ENCODE measurements at places on chromosomes 5 and 9.

DNA sequence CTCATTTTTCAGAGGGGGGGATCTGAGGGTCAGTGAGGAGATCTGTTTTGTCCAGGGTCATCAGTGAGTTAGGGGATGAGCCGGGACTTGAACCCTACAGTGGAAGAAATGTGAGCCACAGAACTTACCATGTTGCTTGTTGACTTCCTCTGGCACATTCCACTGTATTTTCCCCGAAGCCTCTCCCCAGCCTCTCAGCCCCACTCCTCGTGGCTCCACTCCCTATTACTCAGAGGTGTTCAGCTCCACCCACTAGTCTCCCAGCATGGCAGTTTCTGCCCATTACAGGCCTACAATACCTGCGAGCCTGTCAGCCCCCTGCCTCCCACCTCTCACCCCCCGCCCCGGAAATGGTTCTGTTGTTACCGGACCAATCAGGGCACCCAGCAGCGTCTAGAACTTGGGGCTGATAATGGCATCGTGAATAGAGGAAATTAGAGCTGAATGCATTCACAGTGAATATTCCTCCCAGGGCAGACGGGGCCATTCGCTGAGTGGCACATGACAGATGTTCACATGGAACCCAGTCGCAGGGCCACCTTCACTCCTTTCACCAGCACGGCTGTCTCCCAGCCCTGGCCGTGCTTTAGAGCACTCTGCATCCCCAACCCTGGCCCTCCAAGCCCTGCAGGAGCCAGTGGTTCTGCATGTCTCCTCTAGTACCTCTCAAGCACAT lies 81.6 kb downstream of the KCNIP1 start:
- no peak for DNase-seq

DNA sequence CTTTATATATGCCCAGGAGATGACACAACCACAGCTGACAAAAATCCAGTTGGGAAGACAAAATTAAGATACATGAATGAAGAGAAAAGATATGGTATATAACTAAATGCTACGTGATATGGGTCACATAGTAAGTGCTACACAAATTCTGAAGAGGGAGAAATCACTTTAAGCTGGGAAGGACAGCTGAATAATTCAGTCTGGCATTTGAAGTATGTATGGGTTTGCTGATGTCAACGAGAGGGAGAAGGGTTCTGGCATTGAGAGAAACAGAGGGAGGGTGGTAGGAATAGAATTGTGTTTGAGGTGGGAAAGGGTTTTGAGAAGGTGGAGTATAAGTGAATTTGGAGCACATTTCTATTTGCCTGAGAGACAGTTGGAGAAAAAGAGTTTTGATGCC lies 6.7 kb upstream of the SLIT3 start:
- DNase-seq = no peak

DNA sequence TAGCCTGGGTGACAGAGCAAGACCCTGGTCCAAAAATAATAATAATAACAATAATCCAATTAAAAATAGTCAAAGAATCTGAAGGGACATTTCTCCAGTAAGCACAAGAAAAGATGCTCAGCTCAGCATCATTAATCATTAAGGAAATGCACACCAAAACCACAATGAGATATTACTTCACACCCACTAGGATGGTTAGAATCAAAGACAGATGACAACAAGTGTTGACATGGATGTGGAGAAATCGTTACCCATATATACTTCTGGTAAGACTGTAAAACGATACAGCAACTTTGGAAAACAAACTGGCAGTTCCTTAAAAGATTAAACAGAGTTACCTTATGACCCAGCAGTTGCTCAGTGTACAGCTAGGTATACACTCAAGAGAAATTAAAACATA lies 5.3 kb upstream of the FANCG start:
- no peak for DNase-seq

GRCh38 chr9:77779010-77779409 lies 130.9 kb upstream of the GNA14 start:
- no peak for DNase-seq

GRCh38 chr9:91043811-91044175 lies 242.2 kb downstream of the SYK start:
- DNase-seq = no peak

Measured in nucleus accumbens (tissue), 56 donors.